Fibroblast of skin of scalp (primary cell): ENCODE measurements at places on chromosomes 13 and 19.

DNA sequence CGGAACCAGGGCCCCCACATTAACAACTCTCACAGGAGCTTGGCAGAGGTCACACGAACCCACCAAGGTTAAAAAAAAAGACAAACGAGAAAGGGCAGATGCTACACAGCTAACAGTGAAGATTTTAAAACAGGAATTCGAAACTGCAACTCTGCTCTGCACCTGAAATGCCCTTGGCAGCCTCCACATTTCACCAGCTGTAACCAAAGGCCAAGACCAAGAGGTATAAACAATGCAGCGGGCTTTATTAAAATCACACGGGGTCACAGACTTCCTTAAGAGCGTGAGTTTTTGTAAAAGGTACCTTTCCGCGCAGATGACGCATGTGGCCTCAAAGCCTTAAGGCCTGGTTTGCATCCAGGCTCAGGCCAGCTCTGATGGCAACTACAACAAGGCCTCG lies 88.2 kb downstream of the STK24 start:
- no peak for DNase-seq

DNA sequence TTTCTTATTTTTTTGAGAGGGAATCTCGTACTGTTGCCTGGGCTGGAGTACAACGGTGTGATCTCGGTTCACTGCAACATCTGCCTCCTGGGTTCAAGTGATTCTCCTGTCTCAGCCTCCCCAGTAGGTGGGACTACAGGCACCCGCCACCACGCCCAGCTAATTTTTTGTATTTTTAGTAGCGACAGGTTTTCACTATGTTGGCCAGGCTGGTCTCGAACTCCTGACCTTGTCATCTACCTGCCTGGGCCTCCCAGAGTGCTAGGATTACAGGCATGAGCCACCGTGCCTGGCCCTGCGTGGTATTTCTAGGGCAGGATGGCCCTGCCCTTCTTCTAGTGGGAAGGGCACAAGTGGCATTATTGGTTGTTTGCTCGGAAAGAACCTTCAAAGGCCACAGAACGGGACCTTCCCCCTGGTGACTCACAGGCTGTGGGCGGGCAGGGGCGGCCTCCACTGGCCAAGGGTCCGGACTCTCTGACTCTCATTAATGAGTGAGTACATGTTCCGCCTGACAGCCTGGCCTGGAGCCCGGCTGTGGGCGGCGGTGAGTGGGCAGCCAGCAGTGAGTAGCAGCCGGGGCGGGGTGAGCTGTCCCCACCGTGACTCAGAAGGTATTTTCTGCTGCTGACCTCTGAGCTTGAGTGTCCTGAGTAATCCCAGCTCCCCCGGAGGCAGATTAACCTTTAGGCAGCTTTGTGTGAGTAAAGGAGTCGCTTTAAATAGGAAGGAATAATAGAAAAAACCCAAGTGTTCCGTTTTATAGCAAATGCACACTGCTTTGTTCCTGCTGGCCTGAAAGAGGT lies 5.1 kb downstream of the DOT1L start:
- peak; percentile 96 for DNase-seq

- peak; percentile 24 for DNase-seq
Observed at GRCh38 chr19:31938675-31939074, 406.7 kb upstream of the ZNF507 start.

DNA sequence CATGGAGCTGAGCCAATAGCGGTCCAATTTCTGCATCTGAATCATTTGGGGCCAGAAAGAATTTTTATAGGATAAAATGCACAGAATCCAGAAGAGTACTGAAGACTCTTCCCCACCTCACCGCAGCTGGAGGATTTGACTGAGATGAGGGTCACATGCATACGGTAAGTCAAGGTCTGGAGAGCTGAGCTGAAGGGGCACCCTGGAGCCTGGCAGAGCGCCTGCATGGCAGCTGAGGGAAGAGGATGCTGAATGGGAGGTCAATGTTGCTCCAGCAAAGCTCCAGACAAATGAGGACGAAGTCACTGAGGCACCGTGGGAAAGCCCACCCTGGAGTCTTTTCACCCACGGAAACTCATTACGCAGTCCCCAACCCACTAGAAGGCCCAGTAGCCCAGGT lies 43.4 kb upstream of the ATP12A start:
- DNase-seq = no peak

GRCh38 chr13:59651479-59651878 lies 512.2 kb downstream of the DIAPH3 start:
- DNase-seq = no peak

DNA sequence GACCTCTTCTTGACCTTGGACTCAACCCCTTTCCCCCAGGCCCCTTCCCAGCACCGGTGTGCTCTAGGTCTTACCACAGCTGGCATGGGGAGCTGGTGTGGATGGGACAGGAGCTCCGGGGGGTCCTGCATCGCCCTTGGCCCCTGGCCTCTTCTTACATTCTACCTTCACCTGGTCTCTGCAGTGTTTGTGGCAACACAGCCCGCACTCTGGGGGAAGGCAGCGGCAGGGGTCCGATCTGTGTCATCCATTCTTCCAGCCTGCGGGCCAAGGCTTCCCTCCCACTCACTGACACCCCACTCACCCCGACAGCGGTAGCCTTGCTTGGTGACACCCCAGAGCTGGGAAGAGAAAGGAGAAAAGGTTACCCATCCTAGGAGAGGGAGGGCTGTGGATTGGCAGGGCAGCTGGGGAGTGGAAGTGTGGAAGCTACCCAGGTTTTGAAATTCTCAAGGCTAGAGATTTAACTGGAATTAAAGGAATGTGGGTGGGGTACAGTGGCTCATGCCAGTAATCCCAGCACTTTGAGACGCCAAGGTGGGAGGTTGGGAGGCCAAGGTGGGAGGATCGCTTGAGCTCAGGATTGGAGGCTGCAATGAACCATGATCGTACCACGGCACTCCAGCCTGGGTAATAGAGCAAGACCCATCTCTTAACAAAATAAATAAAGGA lies 8.3 kb downstream of the FAM98C start:
- DNase-seq = no peak

- no peak for DNase-seq
Observed at GRCh38 chr19:32563761-32564160, 17.2 kb upstream of the PDCD5 start.

DNA sequence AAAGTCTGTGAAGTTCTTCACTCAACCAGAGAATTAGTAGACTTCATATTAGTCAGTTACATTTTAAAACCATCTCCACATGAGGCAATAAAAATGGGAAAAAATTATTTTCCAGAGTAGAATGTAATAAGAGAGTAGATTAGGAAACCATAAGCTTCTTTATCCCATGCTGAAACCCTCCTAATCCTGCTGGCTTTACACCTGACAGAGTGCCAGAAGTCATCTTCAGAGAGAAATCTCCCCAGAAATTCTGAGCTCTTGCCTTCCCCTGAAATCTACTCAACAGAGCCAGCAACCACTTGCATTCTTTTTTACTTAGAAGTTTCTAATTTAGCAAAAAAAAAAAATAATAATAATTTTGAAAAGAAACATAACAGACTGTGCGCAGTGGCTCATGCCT lies 279.9 kb downstream of the NHLRC3 start:
- DNase-seq = no peak

DNA sequence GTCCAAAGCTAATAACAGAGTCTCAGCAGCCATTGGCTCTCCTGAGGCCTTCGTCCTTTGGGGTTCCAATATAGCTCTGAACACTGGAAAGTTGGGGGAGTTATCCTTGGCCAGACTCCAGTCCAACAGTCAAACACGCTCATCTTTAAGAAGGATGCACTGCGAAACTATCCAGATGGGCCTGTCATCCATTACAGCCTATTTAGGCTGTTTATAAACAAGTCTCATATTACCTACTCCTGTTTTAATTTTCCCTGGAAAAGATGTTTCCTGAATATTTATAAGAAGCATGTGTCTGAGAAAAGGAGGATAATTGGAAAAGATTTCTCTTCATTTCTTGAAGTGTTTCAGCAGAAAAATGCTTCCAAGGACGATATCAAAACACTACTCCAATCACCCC lies 170.7 kb downstream of the DCT start:
- DNase-seq = no peak

- no peak for DNase-seq
Observed at GRCh38 chr13:102190930-102191329, 210.9 kb downstream of the FGF14 start.

- no peak for DNase-seq
Observed at GRCh38 chr13:94242554-94242953, 236.9 kb downstream of the DCT start.

GRCh38 chr19:14614099-14614412 lies 31.2 kb downstream of the CLEC17A start:
- DNase-seq = no peak

DNA sequence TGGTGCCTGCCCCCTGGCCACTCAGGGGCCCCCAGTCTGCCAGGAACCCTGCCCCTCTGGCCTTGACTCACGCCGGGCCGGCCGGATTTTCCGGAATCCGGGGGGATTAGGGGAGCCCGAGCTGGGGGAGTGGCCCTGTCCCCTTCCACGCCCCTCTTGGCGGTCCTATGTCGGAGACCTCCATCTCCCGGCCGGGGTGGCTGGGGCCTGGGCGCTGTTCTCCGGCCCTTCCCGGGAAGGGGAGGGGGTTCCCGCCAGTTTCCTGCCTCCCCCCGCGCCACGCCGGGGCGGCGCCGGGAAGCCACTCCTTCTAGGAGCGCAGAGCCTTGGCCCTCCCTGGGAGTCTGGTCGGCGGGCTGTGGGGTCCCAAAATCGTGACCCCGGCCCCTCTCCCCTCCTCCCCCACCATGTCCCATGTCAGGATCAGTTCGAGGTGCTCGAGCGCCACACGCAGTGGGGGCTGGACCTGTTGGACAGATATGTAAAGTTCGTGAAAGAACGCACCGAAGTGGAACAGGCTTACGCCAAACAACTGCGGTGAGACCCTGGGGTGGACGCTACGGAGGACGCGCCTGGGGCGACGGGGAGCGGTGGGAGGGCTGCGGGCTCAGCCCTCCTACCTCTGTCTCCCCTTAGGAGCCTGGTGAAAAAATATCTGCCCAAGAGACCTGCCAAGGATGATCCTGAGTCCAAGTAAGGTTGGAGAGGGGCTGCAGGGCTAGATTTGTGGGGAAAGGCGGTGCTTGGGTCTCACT lies 1.3 kb downstream of the TRIP10 start:
- peak; percentile 28 for DNase-seq

GRCh38 chr19:34186205-34186604 lies 13.9 kb downstream of the LSM14A start:
- DNase-seq = no peak

DNA sequence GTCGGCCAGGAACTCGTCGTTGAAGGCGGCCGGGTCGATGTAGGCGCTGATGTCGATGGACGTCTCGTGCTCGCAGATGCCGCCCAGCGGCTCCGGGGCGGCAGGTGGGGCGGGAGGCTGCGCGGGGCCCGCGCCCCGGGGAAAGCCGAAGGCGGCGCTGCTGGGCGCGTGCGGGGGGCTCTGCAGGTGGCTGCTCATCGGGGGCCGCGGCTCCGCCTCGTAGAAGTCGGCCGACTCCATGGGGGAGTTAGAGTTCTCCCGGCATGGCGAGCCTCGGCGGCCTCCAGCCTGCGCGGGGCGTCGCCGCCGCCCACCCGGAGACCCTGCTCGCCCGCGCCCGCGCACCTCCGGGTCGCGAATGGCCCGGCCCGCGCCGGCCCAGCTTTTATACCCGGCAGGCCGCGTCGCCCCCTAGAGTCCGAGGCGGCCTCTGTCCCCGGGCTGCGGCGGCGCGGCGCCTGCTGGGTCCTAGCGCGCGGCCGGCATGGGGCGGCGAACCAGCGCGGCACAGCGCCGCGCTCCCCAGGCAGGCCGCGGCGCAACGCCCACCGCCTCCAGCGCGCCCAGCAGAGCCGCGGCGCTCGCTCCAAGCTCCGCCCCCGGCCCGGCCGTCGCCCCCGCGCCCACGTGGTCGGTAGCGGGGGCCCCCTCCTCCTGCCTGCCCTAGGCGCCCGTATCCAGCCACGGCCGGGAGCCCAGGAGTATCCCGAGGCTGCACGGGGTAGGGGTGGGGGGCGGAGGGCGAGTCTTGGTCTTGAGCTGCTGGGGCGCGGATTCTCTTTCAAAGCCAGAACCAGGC lies at the start of gene CEBPA:
Gene CEBPA (minus strand): TSS at position 360 of the 799 bp plus-strand sequence. CDS start 120 bp downstream, at position 240.
- DNase-seq = peak; percentile 88

DNA sequence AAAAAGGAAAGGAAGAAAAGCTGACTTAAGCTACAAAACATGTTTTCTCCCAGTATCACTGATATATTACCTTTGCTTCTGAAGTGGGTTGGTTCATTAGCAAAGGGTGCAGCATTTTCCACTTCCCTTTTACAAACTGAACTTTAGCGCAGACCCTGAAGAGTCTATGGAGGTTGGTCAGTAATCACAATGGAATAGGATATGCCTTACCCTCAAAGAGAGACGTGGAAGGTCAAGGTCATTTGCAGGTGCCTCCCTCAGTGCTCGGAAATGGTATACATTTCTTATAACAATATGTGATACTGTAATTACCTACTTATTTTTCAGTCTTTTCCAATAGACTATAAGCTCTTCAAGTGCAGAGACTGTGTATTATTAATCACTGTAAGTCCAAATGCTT lies 21.9 kb upstream of the MED4 start:
- no peak for DNase-seq

GRCh38 chr19:45638930-45639729 lies at the start of gene EML2:
TSS of gene EML2 (minus strand) at chr19:45639397. CDS start at chr19:45639376, 21 bp downstream.
- DNase-seq = peak; percentile 39

- no peak for DNase-seq
Observed at GRCh38 chr13:101837288-101837687, 384.8 kb downstream of the ITGBL1 start.

DNA sequence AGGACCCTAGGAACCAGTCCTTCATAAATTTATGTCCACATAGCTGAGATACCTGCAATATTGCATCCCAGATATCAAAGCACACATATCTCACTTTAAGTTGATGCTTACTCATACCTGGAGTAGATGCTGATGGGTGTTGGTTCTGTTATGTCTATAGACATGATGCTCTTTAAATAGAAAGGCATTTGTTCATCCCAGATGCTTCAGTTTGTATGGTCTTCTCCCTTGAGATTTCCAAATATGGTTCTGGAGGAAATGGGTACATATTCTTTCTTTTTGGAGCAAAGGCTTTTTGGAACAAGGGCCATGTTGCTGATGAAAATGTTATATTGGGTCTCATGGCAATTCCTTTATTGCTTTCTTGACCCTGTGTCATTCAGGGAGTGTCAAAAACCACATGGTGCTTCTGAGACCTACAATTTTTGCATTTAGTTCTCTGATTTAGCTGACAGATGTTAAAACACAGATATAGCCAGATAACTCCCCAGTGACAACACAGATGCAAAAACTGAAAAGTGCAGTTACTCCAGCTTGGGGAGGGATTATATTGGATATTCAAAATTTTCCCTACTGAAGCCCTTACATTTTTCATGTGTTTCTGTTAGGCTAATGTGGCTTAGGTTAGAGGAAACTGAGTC lies 211.4 kb downstream of the KCNRG start:
- DNase-seq = peak; percentile 38

- peak; percentile 23 for DNase-seq
Observed at GRCh38 chr13:44474122-44474910, 100.7 kb downstream of the SERP2 start.
